Kidney tubule cell (primary cell): ENCODE measurements at places on chromosomes 7 and 10.
A peak's percentile ranks its signal among the peaks of the same experiment; 100 is the strongest.

DNA sequence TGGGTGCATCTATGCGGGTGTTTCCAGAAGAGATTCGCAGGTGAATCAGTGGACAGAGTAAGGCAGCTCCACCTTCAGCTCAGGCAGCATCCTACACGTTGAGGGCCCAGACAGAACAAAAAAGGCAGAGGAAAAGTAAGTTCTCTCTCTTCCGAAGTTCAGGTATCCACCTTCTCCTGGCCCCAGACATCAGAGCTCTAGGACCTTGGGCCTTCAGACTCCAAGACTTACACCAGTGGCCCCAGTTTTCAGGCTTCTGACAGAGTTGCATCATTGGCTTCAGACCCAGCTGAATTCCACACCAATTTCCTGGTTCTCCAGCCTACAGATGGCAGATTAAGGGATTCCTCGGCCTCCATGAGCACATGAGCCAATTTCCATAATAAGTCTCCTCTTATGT lies 102.2 kb upstream of the GPR26 start:
- no peak for DNase-seq

DNA sequence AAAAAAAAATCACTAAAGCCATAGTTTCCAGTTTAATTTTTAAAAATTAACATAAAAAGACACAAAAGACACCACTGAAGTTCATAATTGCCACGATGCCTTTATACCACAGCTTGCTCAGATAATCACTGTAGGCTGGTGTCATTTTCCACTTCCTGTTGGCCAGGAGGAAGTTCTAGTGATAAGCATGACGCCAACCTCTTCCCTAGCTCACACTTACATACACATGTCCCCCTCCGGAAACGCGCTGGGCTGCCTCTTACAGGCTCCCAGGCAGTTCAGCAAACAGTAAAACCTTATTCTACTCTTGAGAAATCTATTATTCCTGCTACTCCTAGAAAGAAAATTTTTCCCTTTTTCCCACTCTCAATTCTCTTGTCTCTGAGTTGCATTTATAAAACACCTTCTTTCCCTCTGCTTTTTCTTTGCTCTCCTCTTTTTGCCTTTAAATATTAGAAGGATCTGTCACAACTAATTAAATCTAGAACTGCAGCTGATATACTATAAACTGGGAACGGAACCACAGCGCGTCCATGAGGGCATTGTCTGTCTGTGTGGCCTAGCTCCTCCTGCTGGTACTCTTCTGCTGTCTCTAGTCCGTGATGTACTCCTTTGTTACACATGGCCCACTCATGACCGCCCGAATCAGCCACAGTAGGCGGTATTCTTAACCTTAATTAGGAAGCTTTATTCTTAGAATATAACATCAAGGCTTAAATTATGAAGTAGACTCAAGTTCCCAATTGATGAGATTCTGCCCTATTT lies 664.9 kb downstream of the CNTNAP2 start:
- no peak for DNase-seq

DNA sequence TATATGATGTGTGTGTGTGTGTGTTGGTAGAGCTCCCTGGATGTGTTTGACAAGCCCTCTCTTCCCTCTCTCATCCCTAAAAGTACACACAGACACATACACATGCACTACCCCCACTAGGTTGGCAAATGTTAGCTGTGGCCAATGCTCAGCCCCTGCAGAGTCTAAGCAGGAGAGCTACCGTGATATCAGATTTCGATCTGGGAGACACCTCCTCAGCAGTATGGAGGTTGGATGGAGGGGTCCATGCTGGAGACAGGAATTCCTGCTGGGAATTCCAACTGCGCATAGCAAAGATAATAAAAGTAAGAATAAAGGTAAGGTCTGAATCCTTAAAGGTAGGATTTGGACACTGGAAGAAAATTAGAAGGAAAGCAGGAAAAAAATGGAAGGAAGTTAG lies 85.7 kb downstream of the C10orf90 start:
- no peak for DNase-seq

DNA sequence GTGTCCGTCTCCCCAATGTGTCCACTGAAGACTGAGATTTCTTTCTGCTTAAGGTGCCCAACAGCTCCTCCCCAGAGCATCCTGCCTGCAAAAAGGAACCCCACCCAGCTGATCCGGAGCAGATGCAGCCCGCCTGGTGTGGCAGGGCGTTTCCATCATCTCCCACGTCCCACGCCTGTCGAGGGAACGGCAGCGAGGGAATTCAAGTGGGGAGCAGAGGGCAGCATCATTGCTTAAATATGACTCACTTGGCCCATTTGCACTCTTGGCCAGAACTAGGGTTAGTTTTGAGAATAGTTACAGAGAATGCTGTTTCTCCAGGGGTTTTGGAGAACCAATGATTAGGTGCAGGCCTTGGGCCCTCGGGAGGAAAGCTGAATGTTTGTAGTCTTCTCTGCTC lies 20.8 kb downstream of the VWA2 start:
- no peak for DNase-seq

DNA sequence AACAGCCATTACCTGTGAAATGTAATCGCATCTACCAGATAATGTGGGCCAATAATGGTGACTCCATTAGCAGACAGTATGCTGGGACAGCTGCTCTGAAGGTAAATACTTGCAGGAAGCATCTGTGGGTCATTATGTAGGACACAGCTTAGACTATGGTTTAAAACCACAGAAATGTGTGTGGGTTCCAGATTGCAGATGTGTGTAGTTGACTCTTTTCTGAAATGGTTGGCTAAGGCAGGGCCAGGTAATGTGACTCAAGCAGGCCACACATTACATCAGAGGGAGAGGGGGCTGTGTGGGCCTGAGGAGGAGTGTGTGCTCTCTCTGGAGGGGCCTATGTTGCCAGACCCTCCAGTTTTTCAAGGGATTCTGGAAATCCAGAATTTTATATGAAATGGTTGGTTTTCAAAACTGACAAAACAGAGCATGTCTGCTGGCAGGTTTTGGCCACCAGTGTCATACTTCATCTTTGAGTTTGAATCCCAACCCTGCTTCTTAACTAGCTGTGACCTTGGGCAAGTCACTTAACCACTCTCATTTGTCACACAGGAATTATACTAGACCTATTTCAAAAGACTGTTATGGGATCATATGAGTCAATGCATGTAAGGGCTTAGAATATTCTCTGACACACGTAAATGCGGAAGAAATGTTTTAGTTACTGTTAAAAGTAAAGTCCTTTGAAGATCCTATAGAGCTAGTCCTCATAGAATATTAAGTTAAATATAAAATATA lies 64.5 kb downstream of the MCMBP start:
- DNase-seq: peak; percentile 68

- DNase-seq: no peak
These were observed 11.0 kb downstream of the GRID1 start for GRCh38 chr10:86355571-86356038.

GRCh38 chr7:25025218-25025671 lies 45.3 kb upstream of the OSBPL3 start:
- DNase-seq: peak; percentile 95
